ENCODE measurements at places on chromosomes 6 and 20.

- no peak for DNase-seq
Observed at GRCh38 chr6:40342723-40343122, 244.4 kb downstream of the LRFN2 start.

- DNase-seq = no peak
Observed at GRCh38 chr20:15609921-15610320, 963.3 kb downstream of the KIF16B start.

- DNase-seq = no peak
Observed at GRCh38 chr6:155974811-155975323, 519.2 kb upstream of the NOX3 start.

GRCh38 chr6:44489910-44490604 is 102.6 kb downstream of the CDC5L start:
- no peak for DNase-seq

- no peak for DNase-seq
Observed at GRCh38 chr6:18151801-18152200, 3.1 kb downstream of the TPMT start.

DNA sequence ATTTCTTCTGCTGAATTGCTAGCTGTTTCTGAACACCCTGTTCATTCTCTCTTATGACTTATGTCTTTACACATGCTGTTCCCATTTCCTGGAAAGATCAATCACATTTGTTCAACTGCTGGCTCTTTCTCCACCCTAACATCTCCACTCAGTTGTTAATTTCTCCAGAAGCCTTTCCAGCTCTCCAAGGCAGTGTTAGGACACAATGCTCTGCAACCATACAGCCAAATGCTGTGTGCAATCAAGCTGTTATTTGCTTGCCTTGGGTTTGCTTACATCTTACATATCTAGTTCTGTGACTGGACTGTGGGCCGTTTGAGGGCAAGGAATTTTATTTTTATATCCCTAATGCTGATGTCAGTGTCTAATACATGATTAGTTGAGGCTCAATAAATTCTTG is 24.2 kb upstream of the CITED2 start:
- no peak for DNase-seq

DNA sequence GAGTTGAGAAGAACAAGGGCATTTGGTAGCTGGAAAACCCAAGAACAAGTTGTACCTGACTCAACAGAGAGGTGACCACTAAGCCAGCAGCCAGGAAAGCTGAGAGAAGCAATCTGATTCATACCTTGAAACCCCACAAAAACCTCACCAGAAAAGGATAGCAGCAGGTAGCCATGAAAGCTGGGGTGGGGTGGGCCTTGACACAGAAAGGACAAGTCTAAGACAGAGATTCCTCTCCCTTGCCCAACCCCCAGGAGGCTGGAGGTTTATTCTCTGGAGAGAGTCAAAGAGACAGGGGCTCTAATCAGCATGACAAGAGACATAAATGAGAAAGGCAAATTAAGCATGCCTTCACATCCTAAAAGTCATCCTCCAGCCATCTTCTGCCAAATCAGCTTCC is 151.7 kb upstream of the DST start:
- no peak for DNase-seq

DNA sequence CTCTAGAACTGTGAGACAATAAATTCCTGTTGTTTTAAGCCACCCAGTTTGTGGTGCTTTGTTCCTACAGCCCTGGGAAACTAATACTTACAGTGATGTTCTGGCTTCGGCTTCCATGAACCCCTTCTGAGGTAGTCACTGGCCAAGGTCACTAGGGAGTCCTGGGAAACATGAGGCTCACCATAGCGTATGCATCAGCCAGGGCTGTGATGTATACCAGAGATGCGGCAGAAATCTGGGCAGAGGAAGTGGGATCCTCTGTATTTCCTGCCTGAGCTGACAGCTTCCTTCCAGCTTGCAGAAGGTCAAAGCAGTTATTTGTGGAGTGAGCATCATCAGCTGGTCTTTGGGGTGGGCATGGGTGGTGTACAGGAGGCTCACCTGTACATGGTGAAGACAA is 27.9 kb downstream of the KAT14 start:
- DNase-seq = no peak

GRCh38 chr6:70592391-70593117 is 25.8 kb downstream of the SDHAF4 start:
- DNase-seq = no peak

GRCh38 chr20:45963059-45964005 is 8.7 kb downstream of the ZNF335 start:
- no peak for DNase-seq

GRCh38 chr6:20630617-20631548 is 96.6 kb downstream of the CDKAL1 start:
- no peak for DNase-seq

GRCh38 chr6:53119349-53119748 is 29.3 kb downstream of the GCM1 start:
- no peak for DNase-seq

- DNase-seq = no peak
Observed at GRCh38 chr6:88588938-88589337, 374.5 kb downstream of the RNGTT start.

- DNase-seq = no peak
Observed at GRCh38 chr6:151088599-151088935, 151.2 kb upstream of the AKAP12 start.

- no peak for DNase-seq
Observed at GRCh38 chr6:24484657-24485323, 4.6 kb downstream of the GPLD1 start.

DNA sequence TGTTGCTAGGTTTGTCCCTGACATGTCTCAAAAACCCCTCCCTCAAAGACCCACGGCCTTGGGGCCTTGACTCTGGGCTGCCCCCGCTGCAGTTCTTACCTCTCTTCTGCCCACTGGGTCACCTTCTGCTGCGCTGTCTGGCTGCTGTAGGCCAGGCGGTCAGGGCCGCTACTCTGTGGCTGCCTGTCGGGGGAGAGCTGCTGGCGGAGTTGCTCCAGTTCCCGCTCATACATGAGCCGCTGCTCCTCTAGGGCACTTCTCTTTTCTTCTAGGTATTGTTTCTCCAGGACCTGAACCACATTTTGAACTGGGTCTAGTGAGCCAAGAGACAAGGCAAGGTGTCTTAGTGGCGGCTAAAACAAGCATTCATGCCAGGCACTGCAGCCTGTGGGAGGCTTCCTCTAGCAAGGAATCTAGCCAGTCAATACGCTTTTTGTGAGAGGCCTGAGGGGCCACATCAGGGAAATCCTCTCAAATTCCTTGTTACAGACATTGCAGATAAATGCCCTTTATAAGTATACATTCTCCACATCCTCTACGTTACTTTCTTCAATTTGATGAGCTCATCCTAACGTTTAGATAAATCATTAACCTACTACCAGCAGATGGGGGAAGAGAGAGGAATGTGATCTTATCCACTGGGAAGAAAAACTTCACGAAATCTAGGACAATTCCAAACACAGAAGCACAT is 110.3 kb upstream of the NUP153 start:
- DNase-seq = no peak

- no peak for DNase-seq
Observed at GRCh38 chr6:44921798-44922197, 406.3 kb upstream of the RUNX2 start.

DNA sequence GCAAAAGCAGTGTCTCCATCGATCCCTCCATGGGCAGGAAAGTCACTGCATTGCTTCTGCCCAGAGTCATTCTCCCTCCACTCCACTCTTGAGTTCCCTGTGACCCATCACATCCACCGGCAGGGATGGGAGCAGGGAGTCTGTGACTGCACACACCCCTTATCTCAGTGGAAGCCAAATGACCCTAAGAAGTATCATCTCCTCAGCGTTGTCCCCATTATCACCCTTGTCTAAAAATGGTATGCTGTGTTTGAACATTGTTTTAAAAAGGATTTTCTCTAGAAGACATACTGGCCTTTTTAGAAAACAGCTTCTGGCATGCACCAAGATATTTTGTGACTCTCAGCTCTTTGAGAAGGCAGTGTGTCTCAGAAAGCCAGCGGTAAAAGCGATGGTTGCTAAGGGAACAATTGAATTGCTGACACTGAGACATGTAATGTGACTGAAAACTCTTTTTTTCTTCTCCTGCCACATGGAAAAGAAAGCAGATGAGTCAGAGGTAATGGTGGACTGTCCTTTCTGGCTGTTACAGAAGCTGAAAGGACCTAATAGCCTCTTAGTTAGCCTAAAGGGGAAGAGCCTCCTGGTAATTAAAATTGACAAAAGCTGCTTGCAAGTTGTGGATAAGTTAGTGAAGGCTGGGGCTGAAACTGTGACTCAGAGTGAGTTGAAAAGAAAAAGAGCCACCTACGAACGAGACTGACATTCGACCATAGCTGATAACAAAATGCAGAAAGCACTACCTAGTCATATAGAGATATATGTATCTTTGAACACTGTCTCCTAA is 120.5 kb downstream of the MAP3K7 start:
- DNase-seq = no peak

GRCh38 chr20:45592574-45593189 is 13.6 kb upstream of the WFDC8 start:
- DNase-seq = no peak

DNA sequence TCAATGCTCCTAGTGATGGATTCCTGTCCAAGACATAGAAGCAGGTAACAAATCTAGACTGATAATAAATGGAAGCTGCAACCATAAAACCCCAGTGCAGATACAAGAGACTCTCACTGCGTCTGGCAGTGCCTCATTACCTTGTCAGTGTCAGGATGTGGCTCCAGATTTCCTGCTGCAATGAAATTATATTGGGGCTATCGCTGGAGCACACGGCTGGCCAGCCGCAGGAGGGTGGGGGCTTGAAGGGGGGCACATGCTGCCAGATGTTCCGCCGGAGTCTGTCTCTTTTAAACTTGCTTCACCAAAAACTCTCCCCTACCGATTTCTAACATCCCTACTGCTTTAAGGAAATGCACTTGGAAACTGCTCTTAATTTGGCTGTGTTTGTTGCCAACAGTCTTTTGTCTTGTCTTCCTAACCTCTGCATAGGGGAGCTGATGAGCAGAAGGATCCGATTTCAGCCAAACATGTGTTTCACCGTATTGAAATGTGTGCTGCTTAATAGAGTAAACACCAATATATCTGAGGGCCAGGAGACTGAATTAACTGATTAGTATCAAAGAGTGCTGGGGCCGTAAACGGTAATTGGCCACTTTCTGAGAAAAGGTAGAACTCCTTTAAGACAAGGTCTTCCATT is 102.2 kb upstream of the EXOC2 start:
- no peak for DNase-seq

GRCh38 chr6:73394577-73395354 is at the start of gene DDX43:
Gene DDX43 (plus strand): TSS chr6:73394828. CDS start chr6:73394906, 78 bp downstream.
- DNase-seq = no peak

DNA sequence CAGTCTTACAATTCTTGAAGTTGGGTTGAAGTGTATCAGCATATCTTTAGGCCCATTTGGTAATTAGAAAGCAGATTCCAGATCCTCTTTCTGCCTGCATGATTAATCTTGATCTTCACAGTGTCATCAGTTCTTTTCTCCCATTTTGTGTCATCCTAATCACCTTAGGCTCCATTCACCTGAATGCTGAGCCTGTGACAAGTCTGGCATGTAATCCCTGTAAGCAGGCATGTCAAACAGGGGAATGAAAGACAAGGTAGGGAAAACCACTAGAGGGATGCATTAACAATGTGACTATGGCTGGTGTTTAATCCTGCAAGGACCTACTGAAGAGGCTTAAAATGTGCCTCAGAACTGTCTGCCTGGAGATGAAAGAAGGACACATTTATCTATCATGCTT is 848.8 kb downstream of the TFAP2A start:
- DNase-seq = no peak

GRCh38 chr6:163113358-163113962 is 301.1 kb upstream of the QKI start:
- DNase-seq = no peak

- DNase-seq = no peak
Observed at GRCh38 chr6:54846243-54846856, at the start of gene FAM83B. Gene FAM83B (plus strand): TSS chr6:54846771. CDS start chr6:54870247, 23,476 bp downstream.

DNA sequence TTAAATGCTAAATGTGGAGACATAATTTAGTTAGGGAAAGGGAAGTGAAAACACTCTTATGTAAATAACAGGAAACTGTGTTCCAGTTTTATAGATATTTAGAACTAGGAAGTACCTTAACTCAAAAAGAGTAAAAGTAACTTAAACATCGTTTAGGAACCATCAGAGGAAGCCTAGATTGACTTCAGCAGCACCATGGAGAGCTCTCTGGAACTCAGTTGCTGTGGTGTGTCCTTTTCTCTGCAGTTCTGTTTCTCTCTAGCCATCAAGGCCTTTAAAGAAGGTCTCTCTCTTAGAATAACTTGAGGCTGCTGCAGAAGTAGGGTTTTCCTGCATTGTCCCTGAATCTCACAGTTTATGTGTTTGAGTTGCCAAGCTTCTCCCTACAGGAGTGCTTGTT is 26.9 kb downstream of the CLVS2 start:
- no peak for DNase-seq

GRCh38 chr20:1702328-1702727 is 44.7 kb upstream of the SIRPG start:
- DNase-seq = no peak

DNA sequence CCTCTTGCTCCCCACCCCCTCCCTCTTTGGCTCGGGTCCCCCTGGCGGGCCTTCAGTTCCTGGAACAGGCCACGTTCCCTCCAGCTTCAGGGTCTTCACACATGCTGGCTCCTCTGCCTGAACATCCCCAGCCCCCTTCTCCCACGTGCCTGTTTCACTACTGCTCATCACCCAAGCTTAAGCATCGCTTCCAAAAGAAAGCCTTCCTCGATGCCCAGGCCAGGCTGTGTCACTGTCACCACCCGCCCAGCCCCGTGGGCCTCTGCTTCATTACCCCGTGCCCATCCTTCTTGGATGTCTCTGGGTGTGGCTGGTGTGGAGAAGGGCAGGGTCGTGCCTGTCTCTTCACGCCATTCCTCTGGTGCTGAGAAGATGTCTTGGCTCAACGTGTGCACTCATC is 2.8 kb downstream of the DLGAP4 start:
- DNase-seq = no peak

GRCh38 chr6:83758533-83758932 is 49.6 kb upstream of the SNAP91 start:
- no peak for DNase-seq

- DNase-seq = no peak
Observed at GRCh38 chr20:5590899-5591298, 159.3 kb upstream of the SHLD1 start.

DNA sequence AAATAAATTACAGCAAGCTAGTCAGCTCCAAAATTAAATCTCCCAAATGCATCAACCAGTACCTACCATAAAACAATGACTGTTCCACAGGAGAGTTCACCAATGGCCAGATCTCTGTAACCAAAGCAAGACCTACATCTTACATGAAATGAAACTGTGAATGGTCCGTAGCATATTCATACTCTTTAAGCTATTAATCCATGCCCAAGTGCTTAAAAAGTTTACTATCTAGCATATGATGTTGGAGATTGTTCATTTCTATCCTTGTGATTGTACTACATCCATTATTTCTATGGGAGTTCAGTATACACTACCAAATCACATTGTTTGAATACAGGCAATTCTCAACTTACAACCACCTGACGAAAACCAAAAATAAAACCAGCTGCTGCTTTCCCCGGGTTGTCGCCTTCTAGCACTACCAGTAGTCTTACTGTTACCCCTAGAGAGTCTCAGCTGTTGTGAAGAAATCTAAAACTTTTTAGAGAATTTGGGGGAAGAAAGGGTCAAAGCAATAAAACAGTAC is 38.0 kb downstream of the HIVEP2 start:
- DNase-seq = no peak
